GM04504 (cell line): ENCODE measurements at places on chromosomes 3 and 15.

DNA sequence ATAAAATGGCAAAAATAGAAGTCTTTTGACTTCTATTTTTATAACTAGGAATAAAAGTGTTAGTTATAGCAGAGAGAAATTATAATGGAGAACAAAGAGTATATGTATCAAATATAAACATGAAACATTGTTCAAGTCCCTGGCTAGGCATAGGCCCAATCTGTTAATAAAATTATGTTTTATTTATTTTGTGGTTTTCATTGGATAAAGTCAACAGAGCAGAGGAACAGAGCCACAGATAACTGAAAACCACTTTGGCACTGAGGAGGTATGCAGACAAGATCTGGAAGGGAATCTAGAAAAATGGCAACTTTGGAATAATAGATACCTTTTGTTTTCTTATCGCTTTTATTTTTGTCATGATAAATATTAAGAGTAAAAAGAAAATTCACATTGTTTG, 50.4 kb upstream of the ICE2 start:
- no peak for DNase-seq

- no peak for DNase-seq
Observed at GRCh38 chr3:150847433-150847832, 57.8 kb downstream of the MINDY4B start.

DNA sequence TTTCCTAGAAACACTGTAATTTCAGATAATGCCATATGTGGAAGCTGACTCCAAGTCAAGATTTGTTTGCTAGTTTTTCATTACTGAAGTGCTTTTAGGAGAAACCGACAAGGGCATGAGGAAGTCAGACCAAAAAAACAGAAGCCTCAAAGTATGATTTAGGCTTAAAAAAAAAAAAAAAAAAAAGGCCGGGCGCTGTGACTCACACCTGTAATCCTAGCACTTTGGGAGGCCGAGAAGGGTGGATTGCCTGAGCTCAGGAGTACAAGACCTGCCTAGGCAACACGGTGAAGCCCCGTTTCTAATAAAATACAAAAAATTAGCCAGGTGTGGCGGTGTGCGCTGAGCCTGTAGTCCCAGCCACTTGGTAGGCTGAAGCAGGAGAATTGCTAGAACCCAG, 11.6 kb downstream of the RPL15 start:
- DNase-seq, result no peak

DNA sequence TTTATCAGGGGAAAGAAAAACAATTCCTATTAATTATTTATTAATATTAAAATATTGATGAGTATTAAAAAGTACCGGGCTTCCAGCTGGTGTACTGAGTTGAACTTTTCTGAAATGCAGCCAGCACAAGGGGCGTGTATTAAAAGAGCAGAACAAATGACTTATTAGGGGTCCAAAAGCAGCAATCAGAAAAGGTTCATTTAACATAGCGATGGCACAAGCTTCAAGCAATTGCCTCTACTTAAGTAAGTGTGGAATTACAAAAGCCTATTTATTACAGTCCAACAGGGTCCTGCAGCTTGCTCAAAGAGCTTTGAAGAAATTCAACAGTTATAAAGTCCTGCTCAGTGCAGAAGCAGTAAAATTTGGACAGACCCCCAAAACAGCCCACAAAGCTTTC, 285.6 kb downstream of the EPHA3 start:
- DNase-seq, result no peak

GRCh38 chr3:13143381-13144004, 70.3 kb upstream of the IQSEC1 start:
- no peak for DNase-seq

DNA sequence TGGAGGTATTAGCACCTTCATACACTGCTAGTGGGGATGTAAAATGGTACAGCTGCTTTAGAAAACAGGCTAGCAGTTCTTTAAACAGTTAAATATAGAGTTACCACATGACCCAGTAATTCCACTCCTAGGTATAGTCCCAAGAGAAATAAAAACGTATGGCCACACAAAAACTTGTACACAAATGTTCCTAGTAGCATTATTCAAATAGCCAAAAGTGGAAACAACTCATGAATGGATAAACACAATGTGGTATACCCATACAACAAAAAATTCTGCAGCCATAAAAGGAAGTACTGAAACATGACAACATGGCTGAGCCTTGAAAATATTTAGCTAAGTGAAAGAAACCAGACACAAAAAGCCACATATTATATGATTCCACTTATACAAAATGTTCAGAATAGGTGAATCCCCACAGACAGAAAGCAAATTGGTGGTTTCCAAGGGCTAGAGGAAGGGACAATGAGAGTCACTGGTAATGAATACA, 40.8 kb upstream of the KLF13 start:
- no peak for DNase-seq

GRCh38 chr3:174016186-174016585, 618.6 kb downstream of the NLGN1 start:
- DNase-seq, result no peak

DNA sequence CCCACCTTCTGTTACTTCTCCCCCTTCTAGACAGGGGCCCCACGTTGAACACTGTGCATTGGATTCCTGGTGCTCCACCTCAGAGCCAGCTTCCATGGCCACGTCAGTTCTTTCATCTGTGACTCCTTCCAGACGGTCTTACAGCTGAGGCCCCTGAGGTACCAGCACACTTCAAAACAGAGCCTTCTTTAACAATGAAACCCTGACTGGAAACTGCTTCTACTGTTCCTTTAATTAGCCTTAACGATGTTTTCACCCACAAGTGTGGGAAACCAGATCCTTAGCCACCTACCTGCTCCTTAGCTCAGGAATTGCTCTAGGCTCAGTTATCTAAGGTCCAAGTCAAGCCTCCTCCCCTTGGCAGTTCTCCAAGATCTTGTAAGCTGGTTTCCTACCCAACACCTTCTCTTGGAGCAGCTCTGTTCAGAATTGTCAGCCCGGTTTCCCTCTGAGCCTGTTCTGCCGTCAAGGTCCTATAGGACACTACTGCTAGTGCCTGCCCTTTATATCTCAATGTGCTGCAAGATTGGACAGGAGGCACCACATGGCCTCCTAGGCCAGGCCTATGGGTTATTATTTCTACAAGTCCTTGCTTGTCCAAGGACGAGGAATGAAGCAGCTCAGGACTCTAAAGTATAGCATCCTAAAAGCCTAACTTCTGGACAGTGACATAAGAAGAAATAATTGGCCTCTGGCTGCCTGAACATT, 80.7 kb downstream of the FMN1 start:
- no peak for DNase-seq

DNA sequence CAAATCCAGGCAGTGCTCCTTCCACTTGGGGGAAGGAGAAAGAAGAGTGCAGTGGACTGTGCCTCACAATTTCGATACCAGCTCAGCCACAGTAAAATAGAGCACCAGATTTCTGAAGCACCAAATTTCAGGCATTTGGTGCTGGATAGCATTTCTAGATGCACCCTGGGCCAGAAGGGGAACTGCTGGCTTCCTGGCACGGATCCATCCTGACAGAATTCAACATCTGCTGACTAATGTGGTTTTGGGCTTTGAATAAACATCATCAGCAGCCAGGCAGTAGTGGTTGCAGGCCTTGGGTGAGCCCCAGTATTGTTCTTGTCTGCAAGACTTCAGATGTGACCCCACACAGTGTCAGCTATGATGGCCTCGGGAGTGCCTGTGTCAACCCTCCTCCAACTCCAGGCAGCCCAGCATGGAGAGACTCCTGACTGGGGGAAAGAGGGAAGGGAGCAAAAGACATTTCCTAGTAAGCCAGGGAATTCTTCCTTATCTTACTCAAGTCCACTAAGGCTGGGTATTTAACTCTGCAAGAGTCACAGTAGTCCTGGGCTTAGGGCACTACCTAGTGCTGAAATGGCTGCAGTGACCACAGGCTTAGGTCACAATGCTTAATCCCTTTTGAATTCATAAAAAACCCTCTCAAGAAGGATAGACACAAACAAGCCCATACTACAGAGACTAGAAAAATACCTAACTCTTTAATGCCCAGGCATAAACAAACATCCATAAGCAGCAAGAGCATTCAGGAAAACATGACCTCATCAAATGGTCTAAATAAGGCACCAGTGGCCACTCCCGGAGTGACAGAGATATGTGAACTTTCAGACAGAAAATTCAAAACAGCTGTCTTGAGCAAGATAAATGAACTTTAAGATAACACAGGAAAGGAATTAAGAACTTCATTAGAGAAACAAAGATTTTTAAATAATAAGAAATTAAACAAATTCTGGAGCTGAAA, 74.7 kb downstream of the SPATA16 start:
- no peak for DNase-seq

DNA sequence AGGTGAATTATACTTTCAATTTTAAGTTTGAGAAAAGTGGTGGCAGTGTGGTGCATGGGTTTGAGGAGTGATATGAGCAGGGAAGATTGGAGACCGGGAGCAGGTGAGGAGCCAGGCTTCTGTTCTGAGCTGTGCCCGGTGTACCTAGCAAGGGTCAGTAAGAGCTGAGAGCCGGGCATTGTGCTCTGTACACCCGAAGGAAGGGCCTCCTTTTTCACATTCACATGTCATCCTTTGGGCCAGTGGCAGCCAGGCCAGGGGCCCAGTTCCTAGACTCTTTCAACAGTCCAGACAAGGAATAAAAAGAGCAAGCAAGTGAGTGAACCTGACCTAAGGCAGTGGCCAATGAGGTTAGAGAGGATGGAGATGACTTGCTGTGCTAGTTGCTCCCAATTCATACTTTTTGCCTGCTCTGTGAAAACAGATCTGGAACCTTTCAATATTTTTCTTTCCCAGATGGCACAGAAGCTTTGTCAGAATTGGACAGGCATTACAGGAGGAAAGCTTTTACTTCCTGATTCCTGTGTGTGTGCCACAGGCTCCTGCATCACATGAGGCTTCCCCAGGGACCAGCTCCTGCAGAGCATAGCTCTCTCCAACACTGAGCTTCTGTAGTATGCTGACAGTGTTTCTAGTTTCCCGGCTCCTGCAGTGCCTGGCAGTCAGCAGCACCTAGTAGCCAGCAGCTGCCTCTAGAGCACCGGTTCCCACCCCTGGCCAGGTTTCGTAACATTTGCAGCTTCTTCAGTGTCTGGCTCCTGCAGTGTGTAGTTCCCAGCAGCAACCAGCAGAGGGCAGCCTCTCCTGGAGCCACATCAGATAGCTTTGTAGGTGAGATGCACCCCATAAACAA, 5.3 kb upstream of the TRA2B start:
- peak; percentile 59 for DNase-seq

DNA sequence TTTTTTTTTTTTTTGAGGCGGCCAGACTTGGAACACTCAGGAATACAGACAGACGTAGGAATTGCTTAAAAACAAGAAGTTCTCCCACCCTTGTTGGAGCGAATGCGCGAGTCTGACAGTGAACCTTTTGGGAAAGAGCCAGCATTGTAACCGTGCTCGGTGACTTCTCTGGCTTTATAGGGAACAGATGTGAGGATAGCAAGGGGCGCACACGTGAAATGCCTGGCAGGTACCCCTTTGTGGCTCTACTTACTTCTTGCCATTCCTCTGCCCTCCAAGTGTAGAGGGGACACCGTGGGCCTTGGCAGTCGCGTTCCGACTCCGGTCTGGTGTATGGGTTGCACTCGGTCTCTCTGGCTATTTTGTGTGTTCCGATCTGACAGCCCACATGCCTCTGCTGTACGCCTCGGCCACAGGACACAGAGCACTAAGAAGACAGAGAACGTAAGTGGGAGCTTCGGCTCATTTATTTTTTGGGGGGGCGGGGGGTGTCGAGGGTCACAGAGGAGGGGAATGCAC, 126.4 kb downstream of the ADAMTS9 start:
- DNase-seq, result no peak

GRCh38 chr3:181464033-181464694, 247.6 kb upstream of the SOX2 start:
- DNase-seq, result no peak

GRCh38 chr3:165463531-165463930, 267.3 kb upstream of the SLITRK3 start:
- no peak for DNase-seq

GRCh38 chr3:16994854-16995525, 110.2 kb downstream of the PLCL2 start:
- no peak for DNase-seq

GRCh38 chr3:129593595-129594339, 12.7 kb downstream of the PLXND1 start:
- no peak for DNase-seq

- DNase-seq, result no peak
Observed at GRCh38 chr3:16106050-16106449, 68.4 kb upstream of the GALNT15 start.

DNA sequence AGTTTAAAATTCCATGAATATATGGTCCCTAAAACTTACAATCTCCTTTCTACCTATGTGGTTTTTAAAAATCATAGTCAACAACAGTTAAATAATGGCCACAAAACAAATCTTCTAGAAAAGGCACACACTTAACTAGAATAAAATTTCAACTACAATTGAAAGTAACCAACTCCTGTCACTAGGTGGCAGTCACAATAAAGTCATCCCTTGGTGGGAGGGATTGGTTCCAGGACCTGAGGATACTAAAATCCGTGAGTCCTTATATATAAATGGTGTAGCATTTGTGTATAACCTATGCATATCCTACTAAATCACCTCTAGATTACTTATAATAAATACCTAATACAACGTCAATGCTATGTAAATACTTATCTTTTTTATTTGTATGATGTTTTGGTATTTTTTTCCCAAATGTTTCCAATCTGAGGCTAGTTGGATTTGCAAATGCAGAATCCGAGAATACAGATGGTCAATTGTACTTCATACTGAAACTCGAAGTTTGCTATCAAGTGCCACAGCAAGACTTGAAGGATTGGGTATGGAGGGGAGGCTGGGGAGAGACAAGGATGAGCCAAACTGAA, 172.6 kb downstream of the FMN1 start:
- DNase-seq, result no peak

DNA sequence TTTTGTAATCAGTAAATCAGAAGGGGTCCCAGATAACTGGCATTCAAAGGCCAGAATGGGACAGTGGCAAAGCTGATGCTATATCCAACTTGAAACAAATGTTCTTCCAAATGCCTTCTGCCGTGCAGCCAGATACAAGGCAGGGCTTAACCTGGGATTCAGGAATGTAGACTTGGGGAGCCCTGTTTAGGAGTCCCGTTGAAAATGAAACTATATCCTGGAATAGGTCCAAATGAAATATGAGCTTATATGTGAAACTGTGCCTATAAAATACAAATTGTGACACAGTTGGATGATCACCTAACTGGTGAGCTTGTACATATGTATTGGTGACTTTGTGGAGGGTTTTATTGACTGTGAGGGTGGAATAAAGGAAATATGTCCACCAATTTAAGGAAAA, 28.7 kb downstream of the FRMD4B start:
- no peak for DNase-seq

GRCh38 chr3:169286992-169287391, 376.5 kb downstream of the MECOM start:
- DNase-seq, result no peak

GRCh38 chr3:49906073-49906743, 2.5 kb upstream of the MST1R start:
- no peak for DNase-seq

DNA sequence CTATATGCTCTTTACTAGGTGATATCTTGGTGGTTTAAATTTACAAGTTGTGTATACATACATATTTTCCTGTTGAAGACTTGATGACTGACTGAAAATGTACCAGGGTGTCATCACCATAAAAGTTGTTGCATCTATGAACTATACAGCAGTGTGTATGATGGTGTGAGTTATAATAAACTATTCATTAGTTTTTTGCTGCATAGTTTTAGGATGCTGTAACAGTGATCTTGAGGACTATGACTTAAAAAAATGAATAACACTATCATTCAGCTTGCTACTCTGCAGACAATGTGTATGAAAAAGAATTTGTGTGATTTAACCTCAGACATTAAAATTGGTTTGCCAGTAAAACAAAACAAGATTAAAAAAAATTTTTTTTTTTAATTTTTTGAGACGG, 49.0 kb downstream of the UBE2E2 start:
- no peak for DNase-seq

GRCh38 chr3:186932281-186933181, 2.2 kb downstream of the ST6GAL1 start:
- DNase-seq, result no peak
